Activated naive CD4-positive, alpha-beta T cell (primary cell): ENCODE measurements at places on chromosomes 3 and 15.

DNA sequence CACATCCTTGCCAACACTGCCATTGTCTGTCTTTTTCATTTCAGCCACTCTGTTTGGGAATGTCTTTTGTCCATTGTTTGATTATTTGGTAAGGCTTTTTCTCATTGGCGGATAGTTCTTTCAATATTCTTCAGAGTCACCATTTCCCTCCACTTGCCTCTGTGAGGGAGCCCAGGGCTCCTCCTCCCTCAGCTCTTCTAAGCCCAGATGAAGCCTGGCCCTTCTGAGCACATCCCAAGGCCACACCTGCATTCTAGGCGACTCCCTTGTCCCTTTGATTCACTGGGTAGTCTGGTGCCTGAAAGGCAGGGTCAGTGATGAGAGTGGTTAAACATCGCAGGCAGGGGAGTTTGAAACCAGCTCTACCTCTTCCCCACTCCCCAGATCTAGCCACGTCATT lies 12.4 kb upstream of the LTF start:
- DNase-seq: no peak

DNA sequence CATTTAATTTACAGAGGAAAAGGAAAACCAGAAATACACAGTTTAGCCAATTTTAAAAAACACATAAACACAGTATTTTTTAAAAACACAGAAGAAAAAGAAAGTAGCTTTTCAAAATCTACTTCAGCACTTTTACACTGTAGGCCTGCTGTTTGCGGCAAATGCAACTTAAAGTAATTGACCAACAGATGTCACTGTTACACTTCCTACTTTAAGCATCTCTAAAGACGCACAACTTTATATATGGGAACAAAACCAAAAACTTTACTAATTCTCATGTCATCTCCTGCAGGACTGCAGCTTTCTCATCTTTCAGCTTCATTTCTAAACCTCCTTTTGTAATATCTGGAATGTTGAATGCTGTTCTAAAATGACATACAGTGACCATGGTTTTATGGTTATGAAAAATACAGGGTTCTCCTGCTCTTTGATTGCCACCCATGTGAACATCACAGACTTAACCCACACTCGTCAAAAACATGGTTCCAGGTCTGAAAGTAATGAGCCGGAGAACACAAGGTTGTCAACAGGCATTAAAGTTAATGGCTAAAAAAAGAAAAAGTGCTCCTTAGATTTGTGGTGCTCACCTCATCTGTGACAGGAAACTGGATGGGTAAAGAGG lies 107.9 kb downstream of the FMN1 start:
- no peak for DNase-seq

GRCh38 chr3:42345811-42346210 lies 64.6 kb downstream of the LYZL4 start:
- DNase-seq: peak; percentile 25

- no peak for DNase-seq
Measured at GRCh38 chr15:94331731-94332130, 100.4 kb downstream of the MCTP2 start.

DNA sequence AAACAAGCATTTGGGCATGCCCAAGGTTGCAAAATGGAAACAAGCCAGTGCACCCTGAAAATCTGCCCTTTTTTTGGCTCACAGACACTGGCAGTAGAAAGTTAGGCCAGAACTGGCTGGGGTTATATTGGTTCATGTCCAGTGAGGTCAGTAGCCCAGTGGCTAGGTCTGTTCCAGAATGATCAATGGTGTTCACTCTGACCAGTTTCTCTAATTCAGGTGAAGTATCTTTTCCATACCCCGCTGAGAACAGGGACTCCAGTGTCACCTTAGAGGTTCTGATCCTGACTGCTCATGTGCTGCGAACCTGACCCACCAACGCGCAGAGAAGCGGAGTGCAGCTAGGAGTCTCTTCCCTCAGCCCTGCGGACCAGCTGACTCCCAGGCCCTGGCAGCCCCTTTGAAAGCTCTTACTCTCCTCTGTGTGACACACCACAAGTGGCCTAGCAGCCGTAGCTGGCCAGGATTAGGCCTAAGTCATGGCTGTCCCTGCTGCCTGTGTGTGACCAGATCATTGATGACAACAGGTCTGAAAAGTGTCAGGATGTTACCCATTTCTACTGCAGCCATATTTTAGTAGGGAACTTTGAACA lies 123.5 kb downstream of the GHSR start:
- no peak for DNase-seq

DNA sequence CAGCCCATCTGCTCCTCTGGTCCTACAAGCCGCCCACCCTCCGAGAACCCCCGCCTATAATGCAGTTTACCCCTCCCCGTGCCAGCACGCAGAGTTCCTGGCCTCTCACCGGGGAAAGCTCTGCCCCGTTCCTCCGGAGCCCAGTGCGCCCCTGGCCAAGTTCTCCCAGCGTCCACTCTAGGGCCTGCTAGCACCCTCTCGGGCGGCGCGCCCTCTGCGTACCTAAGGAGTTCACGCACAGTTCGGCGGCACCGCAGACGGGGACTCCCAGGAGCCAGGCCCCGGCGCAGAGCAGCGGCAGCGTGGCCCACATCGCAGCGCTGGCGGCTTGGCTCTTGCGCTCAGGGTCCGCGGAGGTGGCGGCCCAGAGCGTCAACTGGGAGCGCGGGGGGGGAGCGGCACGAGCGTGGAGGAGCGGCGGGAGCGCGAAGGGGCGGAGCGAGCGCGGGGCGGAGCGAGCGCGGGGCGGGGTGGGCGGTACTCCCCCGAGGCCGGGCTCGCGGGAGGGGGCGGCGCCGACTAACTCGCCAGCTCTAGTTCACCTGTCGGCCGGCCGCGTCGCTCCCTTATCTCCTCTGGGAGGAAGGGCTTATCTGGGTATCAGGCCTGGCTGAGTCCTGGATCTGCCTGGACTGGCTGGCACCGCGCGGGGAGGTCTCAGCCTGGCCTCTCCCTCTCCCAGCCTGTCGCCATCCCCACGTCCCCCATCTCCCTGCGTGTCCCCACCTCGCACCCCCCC lies at the start of gene CTSH:
TSS of gene CTSH (minus strand) at position 378 of the 739 bp plus-strand sequence. CDS start at position 313, 65 bp downstream.
- peak; percentile 58 for DNase-seq

GRCh38 chr3:155549087-155549486 lies 195.8 kb downstream of the PLCH1 start:
- no peak for DNase-seq

DNA sequence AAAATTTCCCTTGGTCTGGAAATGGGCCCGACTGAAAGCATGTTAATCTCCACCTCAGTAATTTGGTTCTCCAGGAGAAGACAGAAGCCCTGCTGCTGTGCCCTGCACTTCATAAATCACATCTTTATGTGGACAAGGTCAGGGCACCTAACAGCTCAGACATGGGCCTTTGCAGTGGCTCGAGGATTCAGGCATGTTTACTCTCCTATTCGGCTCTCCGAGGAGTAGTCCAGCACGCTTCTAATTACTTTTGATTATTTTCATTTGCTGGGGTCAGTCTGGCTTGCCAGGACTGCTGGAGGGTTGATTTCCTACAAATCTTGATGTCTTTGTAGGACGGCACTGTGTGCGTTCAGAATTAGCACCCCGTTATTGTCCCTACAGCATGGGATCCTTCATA lies 511.2 kb downstream of the MECOM start:
- no peak for DNase-seq

DNA sequence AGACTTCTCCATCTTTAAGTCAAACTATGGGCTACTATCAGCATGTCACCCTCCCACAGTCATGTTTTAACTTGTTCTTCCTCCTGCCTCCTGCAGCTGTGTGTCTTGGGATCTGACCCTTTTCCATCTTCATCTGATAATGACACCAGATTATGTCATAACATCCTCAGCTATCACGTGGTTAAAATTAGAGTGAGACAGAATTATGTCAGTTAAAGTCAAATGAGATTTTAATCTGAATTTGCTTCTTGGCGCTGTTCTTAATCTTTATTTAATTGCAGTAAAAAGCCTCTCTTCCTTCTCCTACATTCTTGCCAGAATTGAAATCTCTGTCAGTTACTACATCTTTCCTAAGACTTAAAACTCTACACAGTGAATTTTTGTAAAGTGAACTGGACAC lies 107.2 kb downstream of the ARPP21 start:
- no peak for DNase-seq

DNA sequence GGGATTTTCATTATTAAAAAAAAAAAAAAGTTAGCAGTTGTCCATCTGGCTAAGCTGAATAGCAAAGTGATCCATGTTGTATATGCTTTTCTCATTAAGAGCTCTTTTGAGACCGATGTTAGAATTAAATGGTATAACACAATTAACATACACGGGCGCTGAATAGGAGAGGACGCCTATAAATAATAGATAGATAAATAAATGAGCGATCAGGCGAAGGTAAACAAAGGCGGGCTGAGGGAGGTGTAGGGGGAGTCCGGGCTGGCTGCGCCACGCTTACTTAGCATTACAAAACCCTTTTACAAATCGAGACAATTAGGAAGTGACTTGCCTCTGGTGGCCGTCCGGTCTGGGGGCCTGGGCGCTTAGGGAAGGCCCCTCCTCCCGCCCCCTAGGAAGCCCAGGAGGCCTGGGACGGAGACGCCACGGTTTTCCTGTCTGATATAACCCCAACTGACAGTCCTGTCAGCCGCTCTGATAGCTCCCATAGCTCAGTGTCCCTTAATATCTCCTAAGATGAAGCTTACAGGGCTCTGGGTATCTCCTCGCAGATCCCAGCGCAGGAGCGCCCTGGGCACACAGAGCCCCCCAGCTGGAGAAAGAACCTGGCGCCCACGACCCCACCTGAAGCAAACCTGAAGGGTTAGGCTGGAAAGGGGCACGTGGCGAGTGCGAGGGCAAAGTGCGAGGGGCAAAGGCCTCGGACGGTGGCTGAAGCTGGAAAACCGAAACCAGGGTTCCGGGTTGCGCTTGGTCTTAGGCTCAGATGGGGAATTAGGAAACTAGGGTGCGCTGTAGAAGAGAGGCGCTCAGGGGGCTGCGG lies 3.6 kb downstream of the SOX14 start:
- DNase-seq: no peak

GRCh38 chr3:172562871-172563865 lies 39.9 kb upstream of the TNFSF10 start:
- no peak for DNase-seq

DNA sequence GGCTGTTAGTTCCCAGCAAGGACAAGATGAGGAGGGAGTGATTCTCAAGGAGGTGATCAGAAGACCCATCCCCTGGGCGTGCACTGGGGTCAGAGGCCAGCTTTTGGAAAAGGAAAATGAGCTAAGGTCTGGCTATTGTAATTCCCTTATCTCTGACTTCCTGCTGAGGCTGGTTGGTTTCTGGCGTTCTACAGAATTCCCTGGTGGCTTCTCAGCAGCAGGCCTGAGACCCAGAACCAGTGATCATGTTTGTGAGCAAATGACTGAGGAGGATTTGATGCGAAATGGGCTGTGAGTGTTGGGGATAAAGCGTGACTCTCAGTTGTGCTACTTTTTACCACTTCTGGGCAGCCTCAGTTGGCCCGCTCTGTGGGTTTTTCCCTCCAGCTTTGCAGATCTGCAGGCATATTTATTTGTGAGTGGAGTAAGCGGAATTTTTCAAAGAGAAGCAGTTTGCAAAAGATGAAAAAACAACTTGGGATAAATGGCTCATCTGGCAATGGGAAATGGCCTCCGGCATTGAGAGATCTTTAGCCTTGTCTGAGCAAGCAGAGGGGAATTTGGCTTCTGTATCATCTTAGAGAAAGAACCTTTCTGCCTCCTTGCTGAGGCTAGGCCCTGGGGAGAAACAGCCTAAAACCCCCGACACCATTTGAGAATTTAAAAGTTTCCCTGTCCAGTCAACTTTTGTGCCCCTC lies 102.7 kb downstream of the SLCO3A1 start:
- no peak for DNase-seq

DNA sequence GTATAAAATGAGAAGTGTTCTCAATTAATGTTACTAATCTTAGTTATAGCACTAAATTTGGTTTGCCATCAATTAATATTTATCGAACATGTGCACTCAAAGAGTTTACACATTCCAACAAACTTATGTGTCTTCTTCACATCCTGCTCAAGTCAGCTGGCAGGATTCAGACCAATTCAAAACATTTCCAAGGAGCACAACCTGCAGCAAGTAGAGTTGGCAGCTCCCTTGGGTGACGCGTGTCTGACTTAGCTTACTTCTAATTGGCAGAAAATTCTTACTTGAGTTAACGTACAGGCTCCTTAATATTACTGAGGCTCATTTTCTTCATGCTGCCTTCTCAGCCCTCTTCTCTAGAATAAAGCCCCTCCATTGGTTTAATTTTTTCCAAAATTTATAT lies 110.4 kb upstream of the PFN2 start:
- no peak for DNase-seq

DNA sequence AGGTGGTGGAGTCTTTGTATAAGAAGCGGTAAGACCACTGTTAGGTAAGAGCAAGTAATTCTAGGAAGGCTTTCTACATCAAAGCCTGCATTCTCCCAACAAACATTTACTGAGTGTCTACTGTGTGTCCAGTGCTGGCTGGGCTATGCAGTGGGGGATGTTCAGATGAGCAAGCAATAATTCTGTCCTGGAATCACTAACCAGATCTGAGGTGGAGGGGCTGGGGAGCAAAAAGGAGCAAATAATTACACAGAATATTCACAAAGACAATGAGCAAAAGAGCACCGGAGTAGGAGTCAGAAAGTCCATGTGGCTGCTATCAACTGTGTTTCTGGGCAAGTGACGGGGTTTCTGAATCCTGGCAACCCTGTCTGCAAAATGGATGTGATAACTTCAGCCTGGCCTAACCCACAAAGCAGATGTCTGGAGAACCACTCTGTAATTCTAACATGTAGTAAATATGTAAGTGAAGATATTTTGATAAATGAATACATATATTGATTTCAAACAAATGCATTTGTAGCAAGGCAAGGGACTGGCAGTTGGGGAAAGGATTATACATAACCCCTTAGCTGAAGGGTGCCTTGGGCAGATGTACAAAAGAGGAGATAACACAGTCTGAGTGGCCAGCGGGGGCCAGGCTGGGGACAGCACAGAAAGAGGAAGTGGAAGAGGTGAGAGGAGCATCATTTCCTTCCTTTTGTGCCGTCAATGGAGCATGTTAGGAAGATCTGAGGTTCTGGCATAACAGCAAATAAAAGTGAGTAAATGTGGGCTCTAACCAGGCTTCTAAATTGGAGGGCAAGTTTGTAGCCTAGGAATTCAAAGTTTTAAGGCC lies 28.8 kb downstream of the CYP8B1 start:
- no peak for DNase-seq

GRCh38 chr15:94234300-94234699 lies 2.9 kb downstream of the MCTP2 start:
- DNase-seq: no peak

- no peak for DNase-seq
Measured at GRCh38 chr15:64476550-64476949, 16.2 kb downstream of the ZNF609 start.

DNA sequence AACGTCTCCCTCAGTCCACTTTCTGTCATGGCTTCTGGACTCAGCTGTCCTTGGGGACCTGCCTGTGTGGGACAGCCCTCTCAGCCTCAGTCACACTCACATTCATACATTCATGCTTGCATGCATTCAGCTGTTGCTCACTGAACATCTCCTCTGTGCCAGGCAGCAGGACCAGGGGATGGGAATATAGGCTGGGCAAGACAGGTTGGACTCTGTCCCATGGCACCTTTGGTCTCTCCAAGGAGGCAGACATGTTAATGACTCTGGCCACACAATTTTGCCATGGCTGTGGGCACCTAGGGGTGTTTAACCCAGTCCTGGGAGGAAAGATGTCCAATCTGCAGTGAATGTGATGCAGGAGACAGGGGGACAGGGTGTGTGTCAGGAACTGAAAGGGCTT lies 7.8 kb upstream of the DNAH1 start:
- DNase-seq: no peak
